ENCODE measurements at places on chromosomes 5 and 9. TPM values are rescaled to one million over a fixed set of nuclear protein-coding genes. Genes with fewer than 3 reads are reported as not detected.

The ANKRD31 gene
- not detected for total RNA-seq

The CCDC192 gene
- not detected for total RNA-seq

The LHFPL2 gene
- 35.1 TPM for total RNA-seq

The UNC5A gene
- total RNA-seq = 0.10 TPM

The IFT74 gene
- total RNA-seq = 20.2 TPM

The PCDHGA3 gene
- total RNA-seq = 0.12 TPM

The MTMR12 gene
- 8.7 TPM for total RNA-seq

The PTPN3 gene
- 1.6 TPM for total RNA-seq

The NR5A1 gene
- total RNA-seq = not detected

The RASGEF1C gene
- total RNA-seq = 0.24 TPM

The SH3PXD2B gene
- 18.5 TPM for total RNA-seq
